ENCODE measurements at places on chromosomes 13 and 19.

GRCh38 chr13:64471916-64472315 lies 2758.2 kb downstream of the PCDH9 start:
- no peak for DNase-seq

DNA sequence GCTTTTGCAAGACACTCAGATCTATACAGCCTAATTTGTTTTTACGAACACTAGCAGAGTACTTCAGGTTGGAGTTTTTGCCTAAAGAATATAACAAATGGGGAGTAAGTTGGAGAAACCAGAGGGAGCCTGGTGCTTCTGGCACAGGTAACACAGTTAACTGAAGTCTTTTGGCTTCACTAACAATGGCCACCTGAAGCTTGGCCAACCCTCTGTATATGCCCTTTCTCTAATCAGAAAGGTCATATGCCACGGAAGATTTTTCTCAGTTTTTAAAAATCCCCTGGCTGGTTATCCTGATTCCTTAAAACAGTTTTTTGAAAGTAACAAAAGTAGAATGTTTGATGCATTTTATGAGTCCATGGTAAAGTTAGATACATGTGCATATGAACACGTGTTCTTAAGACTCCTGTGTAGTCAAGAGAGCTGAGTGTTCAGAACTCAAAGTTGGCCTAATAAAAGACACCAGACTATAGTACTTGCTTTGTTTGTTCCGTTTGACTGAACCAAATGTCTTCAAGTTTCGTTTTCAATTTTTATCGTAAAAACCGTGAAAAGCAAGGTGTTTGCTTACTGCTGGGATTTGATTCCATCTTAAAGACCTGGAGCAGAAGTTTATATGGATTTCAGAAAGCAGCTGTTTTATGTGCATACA lies 137.5 kb downstream of the KCNRG start:
- DNase-seq, result no peak

DNA sequence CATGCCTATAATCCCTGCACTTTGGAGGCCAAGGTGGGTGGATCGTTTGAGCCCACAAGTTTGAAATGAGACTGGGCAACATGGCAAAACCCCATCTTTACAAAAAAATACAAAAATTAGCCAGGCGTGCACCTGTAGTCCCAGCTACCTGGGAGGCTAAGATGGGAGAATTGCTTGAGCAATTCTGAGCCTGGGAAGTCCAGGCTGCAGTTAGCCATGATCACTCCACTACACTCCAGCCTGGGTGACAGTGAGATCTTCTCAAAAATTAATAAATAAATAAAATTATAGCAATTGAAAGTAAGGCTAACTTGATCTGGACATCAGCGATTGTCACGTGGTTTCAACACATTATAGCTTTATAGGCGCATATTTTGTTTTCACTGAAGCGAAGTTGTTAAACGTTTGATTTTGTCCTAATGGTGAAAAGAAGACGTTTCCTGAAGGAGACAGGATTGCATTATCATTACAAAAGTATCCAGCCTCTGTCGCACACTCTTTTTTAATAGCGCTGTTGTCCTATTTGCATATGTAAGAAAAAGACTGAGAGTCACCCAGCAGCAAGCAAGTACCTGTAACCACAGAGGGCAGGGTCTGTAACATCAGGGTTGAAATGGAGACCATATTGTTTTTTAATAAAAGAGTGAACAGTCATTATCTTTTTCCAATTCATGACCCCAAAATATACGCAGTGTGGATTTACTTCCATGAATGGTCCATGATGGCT lies 335.7 kb downstream of the DCT start:
- no peak for DNase-seq

DNA sequence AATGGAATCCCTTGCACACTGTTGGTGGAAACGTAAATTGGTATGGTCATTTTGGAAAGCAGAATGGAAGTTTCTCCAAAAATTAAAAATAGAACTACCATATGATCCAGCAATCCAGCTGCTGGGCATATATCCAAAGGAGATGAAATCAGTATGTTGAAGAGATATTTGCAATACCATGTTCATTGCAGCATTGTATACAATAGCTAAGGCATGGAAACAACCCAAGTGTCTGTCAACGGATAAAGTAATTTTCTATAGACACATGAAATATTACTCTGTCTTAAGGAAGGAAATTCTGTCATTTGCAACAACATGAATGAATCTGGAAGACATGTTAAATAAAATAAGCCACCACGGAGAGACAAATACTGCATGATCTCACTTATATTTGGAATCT lies 124.7 kb downstream of the GPC5 start:
- DNase-seq, result no peak

DNA sequence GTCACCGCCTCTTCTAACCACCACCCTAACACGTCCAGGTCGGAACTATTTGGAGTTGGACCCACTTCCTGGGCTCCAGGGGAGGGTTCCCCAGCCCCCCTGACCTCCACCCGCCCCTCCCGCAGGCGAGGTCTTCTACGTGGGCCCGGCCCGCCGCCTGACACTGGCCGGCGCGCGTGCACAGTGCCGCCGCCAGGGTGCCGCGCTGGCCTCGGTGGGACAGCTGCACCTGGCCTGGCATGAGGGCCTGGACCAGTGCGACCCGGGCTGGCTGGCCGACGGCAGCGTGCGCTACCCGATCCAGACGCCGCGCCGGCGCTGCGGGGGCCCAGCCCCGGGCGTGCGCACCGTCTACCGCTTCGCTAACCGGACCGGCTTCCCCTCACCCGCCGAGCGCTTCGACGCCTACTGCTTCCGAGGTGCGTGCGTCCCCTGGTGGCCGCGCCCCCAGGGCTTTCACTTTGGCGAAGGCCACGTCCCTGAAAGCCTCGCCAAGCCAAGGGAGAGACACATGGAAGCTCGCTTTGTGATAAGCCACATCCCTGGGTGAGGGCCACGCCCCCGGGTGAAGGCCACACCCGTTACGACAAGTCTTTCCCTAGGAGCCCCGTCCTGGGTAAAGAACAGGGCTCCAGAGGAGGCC lies 13.2 kb downstream of the NCAN start:
- peak; percentile 29 for DNase-seq

- no peak for DNase-seq
Observed at GRCh38 chr13:99913167-99913566, 58.4 kb downstream of the ZIC5 start.

- no peak for DNase-seq
Observed at GRCh38 chr19:4139614-4140236, 13.7 kb upstream of the CREB3L3 start.

- no peak for DNase-seq
Observed at GRCh38 chr13:112734696-112735547, 45.1 kb downstream of the ATP11A start.

DNA sequence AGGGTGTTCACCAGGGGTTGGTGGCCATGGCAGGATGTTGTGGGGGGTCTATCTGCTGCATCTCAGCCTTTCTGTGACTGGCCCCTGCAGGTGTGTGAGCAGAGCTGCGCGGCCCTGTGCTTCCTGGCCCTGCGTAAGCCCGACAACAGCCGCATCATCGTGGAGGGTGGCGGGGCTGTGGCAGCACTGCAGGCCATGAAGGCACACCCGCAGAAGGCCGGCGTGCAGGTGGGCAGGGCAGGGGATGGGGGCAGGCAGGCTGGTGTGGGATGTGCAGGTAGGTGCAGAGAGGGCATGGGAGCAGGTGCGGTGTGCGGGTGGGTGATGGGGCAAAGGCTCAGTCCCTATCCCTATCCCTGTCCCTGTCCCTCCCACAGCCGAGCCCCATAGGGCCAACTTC lies 8.1 kb upstream of the SLC25A42 start:
- DNase-seq, result no peak

DNA sequence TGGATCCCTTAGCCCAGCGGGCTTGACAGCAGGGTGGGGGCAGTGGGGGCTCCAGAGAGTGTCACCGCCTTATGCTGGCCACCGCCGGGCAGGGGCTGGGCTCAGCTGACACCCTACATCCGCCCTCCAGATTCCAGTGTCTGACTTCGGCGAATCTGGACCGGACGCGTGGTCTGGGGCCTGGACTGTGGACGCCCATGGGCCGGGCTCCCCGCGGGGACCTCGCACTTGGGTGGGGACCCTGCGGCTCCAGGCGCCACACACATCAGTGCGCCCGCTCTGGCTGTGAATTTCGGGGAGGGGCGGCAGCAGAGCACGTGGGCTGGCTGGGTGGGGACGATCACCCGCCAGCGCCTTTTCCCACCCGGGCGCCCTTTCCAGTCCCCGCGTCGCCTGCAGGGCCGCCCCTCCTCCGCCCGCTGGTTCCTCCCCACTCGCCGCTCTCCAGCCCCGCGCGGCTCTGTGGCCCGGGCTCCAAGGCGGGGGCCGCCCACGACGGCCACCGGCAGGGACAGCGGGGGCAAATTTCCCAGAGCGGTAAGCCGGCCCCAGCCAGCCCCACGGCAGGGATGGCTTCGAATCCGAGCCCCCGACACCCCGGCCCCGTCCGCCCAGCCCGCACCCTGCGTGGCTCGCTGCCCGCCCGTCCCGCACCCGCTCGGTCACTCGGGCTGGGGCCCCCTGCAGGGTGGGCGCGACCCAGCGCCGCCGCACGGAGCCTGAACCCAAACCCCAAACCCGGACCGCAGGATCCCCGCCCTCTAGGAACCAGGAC lies 23.3 kb upstream of the ZNF99 start:
- no peak for DNase-seq

- no peak for DNase-seq
Observed at GRCh38 chr13:46812301-46812797, 15.4 kb upstream of the ESD start.

DNA sequence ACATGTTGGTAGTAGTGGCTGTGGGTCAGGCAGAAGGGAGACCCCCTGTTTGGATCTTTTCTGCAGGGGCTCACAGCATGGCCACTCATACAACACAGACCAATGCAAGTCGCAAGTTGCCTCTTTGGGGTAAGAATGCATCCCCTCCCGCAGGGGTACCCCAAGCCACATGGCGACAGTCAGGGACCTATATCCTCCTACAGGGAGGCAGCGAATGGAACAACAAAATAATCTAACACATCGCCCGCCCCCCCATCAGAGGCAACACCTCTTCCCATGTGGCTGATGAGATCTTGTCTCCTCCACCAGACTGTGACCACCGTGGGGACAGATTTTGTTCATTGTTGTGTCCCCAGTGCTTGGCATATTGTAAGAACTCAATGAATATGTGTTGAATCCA lies 40.7 kb upstream of the PNMA8B start:
- no peak for DNase-seq

DNA sequence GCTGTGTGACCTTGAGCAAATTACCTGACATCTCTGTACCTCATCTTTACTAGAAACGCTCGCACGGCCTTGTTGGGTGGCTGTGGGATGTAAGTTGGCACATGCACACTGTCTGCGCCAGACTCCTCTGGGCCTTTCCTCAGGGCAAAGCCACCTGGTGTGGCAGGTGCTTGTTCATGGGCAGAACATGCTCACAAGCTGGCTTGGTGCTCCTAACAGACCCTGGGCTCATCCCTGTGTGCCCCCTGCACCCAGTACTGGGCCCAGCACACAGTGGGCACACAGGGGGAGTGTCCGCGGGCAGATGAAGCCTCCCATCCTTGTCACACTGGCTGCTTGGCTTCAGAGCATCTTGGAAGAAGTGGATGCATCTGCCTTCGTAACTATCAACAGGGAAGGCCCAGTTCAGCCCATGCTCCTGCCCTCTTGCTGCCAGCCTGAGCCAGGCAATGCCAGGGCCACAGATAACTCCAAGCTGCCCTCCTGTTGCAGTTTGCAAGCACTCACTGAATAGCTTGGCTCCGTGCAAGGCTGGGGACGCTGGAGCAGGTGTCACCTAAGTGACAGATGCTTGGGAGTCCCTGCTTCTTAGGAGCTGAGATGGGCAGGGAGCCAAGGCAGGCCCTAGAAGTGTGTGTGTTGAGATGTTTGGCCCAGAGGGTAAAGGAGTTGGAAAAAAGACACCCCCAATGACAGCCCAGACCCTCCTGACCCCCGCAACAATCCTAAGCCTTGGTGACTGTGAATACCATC lies 123.9 kb downstream of the TUBA3C start:
- no peak for DNase-seq

- no peak for DNase-seq
Observed at GRCh38 chr19:42471554-42472249, 29.0 kb upstream of the CXCL17 start.

GRCh38 chr13:57846600-57847173 lies 215.1 kb downstream of the PCDH17 start:
- no peak for DNase-seq

DNA sequence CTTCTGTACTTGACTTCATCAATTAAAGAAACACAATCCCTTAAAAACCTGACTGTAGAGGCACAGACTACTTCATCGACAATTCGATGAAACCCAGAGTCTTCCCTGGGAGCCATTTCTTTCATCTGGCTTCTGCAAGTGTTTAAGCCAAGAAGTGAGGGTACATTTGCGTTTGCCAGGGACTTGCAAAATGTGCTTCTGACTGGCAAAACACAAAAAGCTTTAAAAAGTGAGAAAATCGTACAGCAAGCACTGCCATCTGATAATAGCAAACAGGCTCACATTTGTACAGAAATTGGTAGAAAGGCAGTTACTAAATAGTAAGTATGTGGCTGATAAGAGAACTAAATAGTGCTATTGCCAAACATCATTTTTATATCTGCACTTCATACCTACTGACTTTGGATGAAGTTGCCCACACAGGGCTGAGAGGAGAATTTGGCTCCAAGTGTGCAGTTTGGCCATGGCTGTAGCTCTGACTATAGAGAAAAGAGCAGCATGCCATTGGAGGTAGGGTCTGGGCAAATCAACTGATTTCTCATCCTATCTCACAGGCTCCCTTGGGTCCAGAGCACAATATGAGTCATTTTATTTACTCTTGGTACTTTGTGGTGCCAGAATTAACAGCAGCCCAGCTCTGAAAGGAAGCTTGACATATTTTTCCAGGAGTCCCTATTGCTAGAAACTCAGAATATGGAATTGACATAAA lies 358.1 kb downstream of the OXGR1 start:
- DNase-seq, result no peak

DNA sequence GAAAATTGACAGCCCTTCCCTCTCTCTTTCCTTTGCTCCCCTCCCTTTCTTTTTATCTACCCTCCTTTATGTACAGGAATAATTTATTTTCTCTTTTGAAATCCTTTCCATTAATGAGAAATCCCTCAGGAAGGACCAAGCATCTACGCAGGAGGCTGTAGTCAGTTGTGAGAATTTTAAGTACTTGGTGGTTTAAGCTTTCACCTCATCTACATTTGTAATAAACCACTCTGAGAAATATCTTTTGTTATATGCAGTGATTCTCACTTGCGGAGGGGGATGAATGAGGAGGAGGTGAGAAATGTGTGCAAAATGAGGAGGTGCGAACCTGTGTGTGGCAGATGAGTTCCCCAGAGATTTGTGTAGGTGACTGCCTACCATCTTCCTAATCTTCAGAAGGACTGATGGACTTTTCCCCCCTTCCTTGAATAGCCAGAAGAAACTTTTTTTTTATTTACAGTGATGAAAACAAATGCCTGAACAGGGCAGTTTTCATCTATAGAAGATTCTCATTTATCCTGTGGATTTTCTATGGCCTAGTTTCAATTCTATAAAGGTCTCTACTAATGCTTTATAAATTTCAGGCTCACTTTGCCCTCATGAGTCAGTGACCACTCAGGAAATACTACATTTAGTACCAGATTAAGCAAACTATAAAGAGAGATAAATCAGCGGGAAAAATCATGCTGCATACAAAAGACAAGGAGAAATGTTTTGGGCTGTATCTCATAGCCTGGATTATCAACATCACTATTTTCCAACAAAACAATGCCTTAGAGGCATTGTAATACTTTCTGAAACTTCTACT lies 118.3 kb downstream of the LHFPL6 start:
- no peak for DNase-seq
